ENCODE measurements at places on chromosomes 5 and 9. TPM values are rescaled to one million over a fixed set of nuclear protein-coding genes. Genes with fewer than 3 reads are reported as not detected.

The FYB1 gene
- not detected for total RNA-seq

The TMEM232 gene
- total RNA-seq: 7.1 TPM

The ADAMTS12 gene
- total RNA-seq: 7.8 TPM

The HTR4 gene
- total RNA-seq: not detected

The CTXN3 gene
- total RNA-seq: not detected

The SNX2 gene
- 57.0 TPM for total RNA-seq

The CENPH gene
- 22.2 TPM for total RNA-seq

The PSD2 gene
- 0.18 TPM for total RNA-seq

The EXOSC3 gene
- total RNA-seq: 61.8 TPM

The AQP3 gene
- 6.9 TPM for total RNA-seq

The NMUR2 gene
- not detected for total RNA-seq

The ALDH7A1 gene
- 233 TPM for total RNA-seq

The LCN12 gene
- 16.2 TPM for total RNA-seq

The RNF208 gene
- total RNA-seq: 24.0 TPM

The TNFSF15 gene
- total RNA-seq: 2.1 TPM

The CCL21 gene
- total RNA-seq: not detected

The TMEM141 gene
- 57.8 TPM for total RNA-seq

The VCP gene
- 326 TPM for total RNA-seq

The ITGA1 gene
- total RNA-seq: 6.4 TPM

The NUDT12 gene
- total RNA-seq: 13.0 TPM

The PLCXD3 gene
- total RNA-seq: 1.1 TPM

The SUSD3 gene
- 1.2 TPM for total RNA-seq

The TRIM36 gene
- 9.4 TPM for total RNA-seq

The FXN gene
- 25.7 TPM for total RNA-seq

The UGT3A1 gene
- 5.2 TPM for total RNA-seq

The HRCT1 gene
- total RNA-seq: not detected

The PCDHGA4 gene
- 1.2 TPM for total RNA-seq

The EQTN gene
- total RNA-seq: 1.1 TPM

The RNF130 gene
- 73.8 TPM for total RNA-seq

The IL33 gene
- not detected for total RNA-seq

The EGR1 gene
- total RNA-seq: 49.5 TPM

The NFIB gene
- 15.3 TPM for total RNA-seq

The SPATA31C2 gene
- not detected for total RNA-seq

The BHMT2 gene
- 0.64 TPM for total RNA-seq

The BARHL1 gene
- total RNA-seq: not detected

The TAF1L gene
- total RNA-seq: not detected

The NUTM2G gene
- not detected for total RNA-seq

The TMEM8B gene
- total RNA-seq: 25.4 TPM

The KLF4 gene
- total RNA-seq: 9.2 TPM

The FOXD4L4 gene
- 0.19 TPM for total RNA-seq

The GHR gene
- total RNA-seq: 6.6 TPM

The NTRK2 gene
- 4.7 TPM for total RNA-seq

The TMOD1 gene
- total RNA-seq: 10.1 TPM

The OR13C2 gene
- total RNA-seq: 0.36 TPM
